CD4-positive, alpha-beta T cell treated with Interleukin-6 for 4 hours (primary cell): ENCODE measurements at places on chromosomes 4 and X.

- DNase-seq = no peak
These were observed 141.0 kb downstream of the MAB21L2 start for GRCh38 chr4:150722908-150723362.

GRCh38 chr4:153655928-153656327, 28.2 kb upstream of the TLR2 start:
- no peak for DNase-seq

DNA sequence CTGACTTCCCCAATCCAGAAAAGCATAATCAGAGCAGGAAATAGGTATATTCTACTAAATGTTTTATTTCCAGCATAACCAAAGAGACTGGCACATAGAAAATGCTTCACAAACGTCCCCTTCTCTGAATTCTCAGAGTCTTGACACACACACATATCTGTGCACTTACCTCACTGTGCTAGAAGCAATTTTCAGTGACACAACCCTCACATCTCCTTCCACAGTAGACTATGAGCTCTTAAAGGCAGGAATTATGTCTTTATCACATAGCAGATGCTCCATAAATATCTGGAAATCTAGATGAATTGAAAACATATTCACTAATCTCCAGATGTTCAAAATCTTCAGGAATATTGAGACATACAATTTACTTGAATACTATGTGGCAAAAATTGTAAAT, 5.9 kb downstream of the SOWAHB start:
- no peak for DNase-seq

- DNase-seq = no peak
These were observed 57.0 kb upstream of the MAP9 start for GRCh38 chr4:155433636-155434360.

- DNase-seq = peak; percentile 25
These were observed 409.0 kb downstream of the BCOR start for GRCh38 chrX:39688576-39689375.

DNA sequence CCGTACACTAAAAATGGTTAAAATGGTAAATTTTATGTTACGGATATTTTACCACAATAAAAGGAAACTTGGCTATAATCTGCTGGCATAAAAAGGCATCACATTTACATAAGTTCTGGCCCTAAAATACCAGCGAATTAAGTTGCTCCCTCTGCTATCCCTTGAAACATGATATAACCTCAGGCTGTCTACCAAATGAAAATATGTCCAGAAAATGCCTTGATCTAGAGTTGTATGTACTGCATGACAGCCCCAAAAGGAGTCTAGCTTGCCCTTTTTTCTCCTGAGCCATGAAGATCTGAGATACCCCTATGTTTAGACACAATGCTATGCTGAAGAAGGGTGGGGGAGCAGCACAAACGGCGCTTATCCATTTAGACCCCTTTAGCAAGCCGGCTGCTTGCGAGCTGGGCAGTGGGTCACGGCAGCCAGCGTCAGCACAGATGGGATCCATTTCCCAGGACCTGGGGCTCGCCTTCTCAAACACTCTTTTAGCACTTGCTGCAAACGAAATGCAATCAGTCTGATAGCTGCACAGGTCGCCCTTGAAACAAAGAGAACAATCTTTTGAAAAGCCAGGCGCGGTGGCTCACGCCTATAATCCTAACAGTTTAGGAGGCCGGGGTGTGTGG, 77.0 kb downstream of the AFAP1 start:
- no peak for DNase-seq

DNA sequence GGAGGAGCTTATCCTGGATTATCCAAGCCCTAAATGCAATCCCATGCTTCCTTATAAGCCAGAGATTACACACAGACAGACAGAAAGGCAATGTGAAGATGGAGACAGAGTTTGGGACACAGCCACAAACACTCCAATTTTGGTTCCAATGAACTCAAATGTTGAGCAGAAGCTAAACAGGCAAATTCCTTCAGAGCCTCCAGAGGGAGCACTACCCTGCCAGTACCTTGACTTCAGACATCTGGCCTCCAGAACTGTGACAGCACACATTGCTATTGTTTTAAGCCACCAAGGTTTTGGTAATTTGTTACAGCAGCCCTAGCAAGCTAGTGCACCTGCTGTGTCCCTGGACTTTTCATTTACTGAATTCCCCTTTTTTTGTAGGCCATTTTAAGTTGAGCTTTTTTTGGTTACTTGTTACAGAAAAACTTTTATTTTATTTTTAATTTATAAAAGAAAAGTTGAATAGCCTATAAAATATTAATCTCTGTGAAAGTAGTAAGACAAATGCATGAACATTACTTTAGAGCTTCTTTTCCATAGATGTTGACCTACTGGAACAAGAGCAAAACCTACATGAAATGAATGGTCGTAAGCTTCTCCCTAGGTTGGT, 33.4 kb upstream of the SRD5A3 start:
- DNase-seq = peak; percentile 45

- DNase-seq = peak; percentile 50
These were observed 339 bp downstream of the CUL4B start for GRCh38 chrX:120560405-120560841.

GRCh38 chr4:187552781-187553180, 442.8 kb upstream of the ZFP42 start:
- DNase-seq = no peak

GRCh38 chr4:10015140-10015753, 6.0 kb downstream of the SLC2A9 start:
- peak; percentile 7 for DNase-seq

- no peak for DNase-seq
These were observed 8.1 kb downstream of the JAKMIP1 start for GRCh38 chr4:6192245-6192644.

GRCh38 chr4:126023896-126024295, 709.1 kb downstream of the FAT4 start:
- no peak for DNase-seq

DNA sequence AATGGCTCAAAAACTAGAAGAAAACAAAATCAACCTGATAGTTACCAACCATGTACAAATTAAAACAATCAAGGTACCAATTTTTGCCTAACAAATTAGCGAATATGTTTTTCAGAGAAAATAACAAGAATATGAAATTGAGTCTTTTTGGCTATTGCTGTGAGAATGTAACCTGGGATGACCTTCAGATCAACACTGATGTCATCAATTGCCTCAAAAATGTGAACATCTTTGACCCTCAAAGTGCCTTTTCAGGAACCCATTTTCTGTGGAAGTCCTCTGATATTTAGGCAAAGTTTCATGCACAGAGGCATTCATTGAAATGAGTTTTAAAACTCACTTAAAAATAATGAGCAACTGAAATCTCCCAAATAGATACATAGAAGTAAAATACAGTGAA, 6.1 kb downstream of the RELL1 start:
- DNase-seq = no peak

DNA sequence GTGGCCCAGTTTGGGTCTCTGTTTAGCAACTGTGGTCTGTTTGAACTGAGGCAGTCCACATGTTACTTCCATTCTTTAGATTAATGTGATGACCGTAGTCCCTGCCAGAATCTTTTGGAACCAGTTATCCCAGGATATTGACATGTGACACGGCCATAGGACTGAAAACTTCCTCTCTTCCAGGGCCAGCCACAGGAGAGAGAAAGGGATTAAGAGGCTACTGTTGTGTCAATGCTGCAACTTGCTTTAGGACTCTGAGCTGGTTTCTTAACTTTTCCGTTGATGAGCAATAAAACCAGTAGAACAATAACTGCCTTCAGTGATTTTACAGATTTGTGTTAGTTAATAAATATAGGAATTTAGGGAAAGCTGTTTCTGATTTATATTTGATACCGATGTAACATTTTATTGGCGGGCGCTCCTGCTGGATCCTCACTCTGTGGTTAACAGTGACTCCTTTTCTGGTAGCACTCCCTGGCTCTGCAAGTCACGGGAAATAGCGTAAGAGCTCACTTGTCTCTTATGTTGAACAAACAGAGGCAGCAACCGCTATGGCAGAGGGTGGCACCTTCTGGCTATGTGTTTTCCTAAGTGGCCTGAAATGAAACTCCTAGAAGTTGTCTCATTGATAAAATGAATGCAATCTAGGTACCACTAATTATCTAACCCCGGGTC, 2.5 kb downstream of the TENM3 start:
- no peak for DNase-seq

GRCh38 chr4:141339966-141340365, 119.3 kb downstream of the ZNF330 start:
- DNase-seq = no peak

GRCh38 chr4:56699537-56700105, 18.5 kb upstream of the HOPX start:
- DNase-seq = no peak

DNA sequence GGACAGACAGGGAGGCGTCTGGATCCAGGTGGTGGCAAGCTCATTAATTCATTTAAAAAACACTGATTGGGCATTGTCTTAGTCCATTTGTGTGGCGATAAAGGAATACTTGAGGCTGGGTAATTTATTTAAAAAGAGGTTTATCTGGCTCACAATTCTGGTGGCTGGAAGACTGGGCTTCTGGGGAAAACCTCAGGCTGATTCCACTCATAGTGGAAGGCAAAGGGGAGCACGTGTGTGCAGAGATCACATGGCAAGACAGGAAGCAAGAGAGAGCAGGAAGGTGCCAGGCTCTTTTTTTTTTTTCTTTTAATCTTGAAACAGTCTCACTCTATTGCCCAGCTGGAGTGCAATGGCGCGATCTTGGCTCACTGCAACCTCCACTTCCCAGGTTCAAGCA, 100.2 kb upstream of the METTL14 start:
- DNase-seq = no peak

- peak; percentile 35 for DNase-seq
These were observed 136.5 kb downstream of the SH3KBP1 start for GRCh38 chrX:19750783-19751467.

DNA sequence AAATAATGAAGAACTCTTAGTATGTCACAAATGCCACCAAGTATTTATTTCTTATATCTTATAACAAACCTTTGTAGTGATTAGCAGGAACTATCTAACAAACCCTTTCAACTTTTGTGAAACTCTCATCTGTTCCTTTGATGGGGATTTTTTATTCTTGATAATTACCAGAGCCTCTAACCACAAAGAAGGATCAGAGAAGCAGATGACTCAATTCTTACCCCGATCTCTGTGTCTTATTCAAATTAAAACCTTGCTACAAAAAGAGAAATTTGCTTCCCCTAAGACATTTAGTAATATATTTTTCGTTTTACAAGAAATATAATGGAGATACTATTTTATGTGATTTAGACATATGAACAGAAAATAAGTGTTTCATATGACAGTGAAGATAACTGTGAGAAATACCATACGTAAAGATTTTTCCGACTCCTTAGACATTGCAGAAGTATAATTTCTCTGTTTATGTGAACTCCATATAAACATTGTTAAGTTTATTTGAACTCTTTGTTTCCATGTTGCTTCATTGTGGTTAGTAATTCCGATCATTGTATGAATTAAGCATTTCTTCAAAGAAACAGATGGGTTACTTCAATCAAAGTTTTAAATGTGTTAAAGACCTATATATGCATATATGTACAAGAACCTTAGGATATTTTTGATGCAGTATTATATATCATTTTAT, 205.4 kb downstream of the CFAP299 start:
- no peak for DNase-seq

- DNase-seq = no peak
These were observed 32.7 kb downstream of the RUFY3 start for GRCh38 chr4:70754470-70754869.

GRCh38 chr4:120549011-120549570, 373.4 kb downstream of the PRDM5 start:
- DNase-seq = no peak

- no peak for DNase-seq
These were observed 251.6 kb downstream of the CRLF2 start for GRCh38 chrX:960821-961220.

- peak; percentile 17 for DNase-seq
These were observed 82.9 kb upstream of the TAB3 start for GRCh38 chrX:30971774-30972603.

GRCh38 chrX:72382202-72382595, 76.5 kb upstream of the CITED1 start:
- no peak for DNase-seq

GRCh38 chr4:56181140-56181953, 205.9 kb downstream of the AASDH start:
- no peak for DNase-seq

DNA sequence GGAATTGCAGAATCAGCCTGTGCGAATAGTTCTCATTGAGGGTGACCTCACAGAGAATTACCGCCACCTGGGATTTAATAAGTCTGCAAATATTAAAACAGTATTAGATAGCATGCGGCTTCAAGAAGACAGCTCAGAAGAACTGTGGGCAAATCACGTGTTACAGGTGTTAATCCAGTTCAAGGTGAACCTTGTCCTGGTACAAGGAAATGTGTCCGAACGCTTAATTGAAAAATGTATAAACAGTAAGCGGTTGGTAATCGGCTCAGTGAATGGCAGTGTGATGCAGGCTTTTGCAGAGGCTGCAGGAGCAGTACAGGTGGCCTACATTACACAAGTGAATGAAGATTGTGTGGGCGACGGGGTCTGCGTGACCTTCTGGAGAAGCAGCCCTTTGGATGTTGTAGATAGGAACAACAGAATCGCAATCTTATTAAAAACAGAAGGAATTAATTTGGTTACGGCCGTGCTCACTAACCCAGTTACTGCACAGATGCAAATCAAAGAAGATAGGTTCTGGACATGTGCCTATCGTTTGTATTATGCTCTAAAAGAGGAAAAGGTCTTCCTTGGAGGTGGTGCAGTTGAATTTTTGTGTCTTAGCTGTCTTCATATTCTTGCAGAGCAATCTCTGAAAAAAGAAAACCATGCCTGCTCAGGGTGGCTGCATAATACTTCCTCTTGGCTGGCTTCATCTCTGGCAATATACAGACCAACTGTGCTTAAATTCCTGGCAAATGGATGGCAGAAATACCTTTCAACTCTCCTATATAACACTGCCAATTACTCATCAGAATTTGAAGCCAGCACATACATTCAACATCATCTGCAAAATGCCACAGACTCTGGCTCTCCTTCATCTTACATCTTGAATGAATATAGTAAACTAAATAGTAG, 10.7 kb downstream of the BBS12 start:
- DNase-seq = no peak

DNA sequence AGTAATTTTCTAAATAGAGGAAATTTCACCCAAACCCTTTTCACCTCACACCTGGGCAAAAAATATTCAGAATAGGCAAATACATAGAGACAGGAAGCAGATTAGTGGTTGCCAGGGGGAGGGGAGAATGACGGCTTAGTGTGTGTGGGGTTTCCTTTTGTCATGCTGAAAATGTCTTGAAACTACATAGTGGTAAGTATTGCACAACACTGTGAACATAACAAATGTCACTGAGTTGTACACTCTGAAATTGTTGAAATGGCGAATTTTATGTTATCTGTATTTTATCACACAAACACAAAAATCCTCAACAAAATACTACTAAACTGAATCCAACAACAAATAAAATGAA, 60.7 kb upstream of the PLAC1 start:
- no peak for DNase-seq

- no peak for DNase-seq
These were observed 172.5 kb downstream of the SH2D1A start for GRCh38 chrX:124518885-124519284.

DNA sequence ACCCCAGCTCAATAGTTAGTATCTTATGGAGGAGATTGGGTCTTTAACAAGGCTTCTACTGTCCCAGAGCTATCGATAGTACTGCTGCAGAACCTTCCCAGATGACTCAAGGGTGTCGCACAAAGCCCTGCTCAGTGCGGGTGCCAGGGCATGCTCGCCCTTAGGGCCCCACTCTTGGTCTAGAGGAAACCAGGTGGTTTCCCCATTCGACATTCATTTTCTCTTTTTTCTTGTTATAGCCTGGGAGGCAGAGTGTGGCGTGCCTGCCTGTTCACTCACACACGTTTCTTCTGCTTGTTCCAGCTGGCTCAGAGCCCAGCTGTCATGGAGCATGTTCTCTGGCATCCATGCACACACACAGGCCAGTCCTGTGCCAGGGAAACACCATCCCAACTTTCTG, 144.5 kb downstream of the SMIM20 start:
- DNase-seq = peak; percentile 23

GRCh38 chrX:72387247-72387646, 81.5 kb upstream of the CITED1 start:
- no peak for DNase-seq
